AG08395 (cell line): ENCODE measurements at places on chromosomes 11 and 22.

- DNase-seq, result peak; percentile 53
Observed at GRCh38 chr11:102733232-102733875, 8.6 kb upstream of the MMP8 start.

DNA sequence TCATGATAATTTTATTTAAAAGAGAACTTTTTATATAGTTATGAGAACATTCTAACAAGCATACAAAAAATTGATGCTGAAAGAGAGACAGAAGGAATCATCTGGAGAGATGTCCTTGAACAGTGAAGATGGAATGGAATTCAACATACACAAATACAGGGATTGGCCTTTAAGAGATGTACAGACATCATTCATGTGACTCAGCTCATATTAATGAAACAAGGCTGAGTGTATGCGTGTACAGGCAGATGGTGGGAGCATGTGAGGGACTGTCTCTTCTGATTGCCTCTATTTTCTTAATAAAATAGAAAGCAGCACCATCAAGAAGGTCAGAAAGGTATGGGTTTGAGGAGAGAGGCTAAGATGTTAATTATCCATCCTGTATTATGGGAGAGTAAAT lies 793.3 kb downstream of the CNTN5 start:
- no peak for DNase-seq

DNA sequence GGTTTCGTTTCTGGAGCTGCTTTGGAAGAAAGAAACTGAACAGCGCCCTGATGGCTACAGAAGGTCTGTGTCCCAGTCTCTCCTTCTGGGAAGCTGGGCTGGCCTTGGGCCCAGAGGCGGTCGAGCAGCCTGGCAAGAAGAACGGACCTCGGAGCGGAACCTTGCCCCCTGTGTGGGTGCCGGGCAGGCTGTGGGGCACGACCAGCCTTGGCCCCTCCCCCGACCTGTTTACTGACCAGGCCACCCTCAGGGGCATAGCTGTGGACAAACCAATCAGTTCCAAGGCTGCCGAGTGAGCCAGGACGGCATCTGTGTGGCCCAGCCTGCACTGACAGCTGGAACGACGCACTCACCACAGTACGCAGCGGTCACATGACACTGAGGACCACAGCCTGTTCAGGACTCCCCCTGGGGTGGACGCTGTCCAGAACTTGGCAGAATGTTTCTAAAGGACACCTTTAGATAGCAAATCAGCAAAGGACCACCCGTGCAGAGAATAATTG lies 7.2 kb downstream of the PIM3 start:
- peak; percentile 28 for DNase-seq

DNA sequence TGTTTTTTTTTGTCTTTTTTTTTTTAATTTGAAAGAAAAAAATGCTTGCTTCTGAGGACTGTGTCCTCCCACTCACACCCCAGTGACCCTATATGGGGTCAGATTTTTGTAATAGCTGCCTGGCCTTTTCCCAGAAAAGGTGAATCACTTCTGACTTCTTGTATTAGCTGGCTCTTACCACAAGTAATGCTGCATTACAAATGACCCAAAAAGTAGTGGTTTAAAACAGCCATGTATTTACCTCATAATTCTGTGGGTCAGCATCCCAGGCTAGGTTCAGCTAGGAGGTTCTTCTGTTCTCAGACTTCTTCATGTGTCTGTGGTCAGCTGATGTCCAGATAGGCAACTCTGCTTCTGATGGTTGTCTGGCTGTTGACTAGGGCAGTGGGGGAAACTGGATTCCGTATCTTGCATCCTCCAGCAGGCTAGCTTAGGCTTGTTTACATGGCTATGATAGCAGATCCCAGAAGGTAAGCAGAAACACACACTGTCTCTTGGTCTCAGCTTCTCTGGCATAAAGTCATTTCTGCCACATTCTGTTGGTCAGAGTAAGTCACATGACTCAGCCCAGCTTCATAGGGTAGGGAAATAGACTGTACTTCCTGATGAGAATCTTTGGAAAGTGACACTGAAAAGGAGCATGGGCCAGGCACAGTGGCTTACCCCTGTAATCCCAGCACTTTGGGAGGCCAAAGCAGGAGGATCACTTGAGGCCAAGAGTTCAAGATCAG lies 19.5 kb downstream of the LHFPL7 start:
- no peak for DNase-seq

- DNase-seq, result no peak
Observed at GRCh38 chr22:22752556-22753477, 108.4 kb downstream of the GGTLC2 start.

GRCh38 chr11:1888347-1888753 lies 3.3 kb downstream of the PRR33 start:
- no peak for DNase-seq
